ENCODE measurements at places on chromosomes 2 and 18.

DNA sequence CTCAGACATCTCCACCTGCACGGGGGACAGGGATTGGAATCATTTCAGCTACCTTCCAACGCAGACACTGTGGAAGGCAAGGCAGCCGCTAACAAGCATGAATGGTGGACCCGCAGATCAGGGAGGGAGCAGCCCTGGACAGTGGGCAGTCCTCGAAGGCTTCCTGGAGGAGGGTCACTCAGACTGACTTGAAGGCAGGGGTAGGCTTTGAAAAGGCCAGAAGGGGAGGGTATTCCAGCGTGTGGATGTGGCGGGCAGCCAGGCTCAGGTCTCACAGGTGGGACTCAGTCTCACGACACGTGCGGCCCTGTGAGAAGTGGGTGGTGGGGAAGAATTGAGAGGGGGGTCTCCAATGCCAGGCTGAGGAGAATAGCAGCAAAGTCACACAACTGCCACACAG, 29.9 kb downstream of the DYSF start:
- no peak for DNase-seq

GRCh38 chr2:238801791-238802190, 46.1 kb upstream of the TWIST2 start:
- DNase-seq = no peak

- DNase-seq = no peak
These were observed 481.4 kb downstream of the CDH2 start for GRCh38 chr18:27695503-27695902.

DNA sequence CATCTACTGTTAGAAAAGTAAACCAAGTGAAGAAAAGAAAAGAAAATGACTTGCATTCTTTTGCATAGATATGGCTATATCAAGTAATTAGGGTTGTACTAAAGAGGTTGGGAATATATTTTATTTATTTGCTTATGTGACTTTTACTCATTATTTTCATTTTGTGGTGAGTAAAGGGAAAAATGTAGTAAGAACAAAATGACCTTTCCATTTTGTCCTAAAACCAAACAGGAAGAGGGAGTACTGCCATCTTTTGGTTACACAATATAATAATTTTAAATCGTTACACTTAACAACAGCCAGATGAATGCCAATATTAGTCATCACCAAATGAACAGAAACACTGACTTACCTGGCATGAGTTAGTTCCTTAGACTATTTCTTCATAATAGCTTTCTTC, 47.3 kb upstream of the NDUFV2 start:
- no peak for DNase-seq

DNA sequence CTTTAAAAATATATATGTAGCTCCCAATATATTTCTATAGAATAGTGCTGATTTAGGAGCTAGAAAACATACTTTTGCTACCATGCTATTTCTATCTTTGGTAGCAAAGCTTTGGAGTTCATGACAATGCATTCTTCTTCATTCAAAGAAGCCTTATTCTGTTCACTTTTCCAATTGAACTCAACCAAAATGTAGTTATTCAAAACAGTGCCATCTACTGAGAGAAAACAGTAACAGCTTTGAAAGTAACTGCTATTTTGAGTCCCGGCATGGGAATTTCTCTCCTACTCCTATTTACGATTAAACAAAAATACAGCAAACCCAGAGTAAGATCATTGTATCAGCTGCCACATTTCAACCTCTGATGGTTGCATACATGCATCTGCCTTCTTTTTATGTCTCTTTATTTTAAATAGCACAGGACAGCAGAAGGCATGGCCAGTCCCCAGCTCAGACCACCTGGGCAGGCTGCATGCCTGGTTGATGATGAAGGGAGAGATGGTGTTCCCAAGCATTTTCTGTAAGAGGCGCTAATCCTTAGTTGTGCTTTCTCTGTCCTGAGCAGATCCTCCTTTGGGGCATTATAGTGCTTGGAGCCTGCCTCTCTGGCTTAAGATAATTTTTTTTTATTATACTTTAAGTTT, 69.7 kb upstream of the SULT1C3 start:
- DNase-seq = no peak

DNA sequence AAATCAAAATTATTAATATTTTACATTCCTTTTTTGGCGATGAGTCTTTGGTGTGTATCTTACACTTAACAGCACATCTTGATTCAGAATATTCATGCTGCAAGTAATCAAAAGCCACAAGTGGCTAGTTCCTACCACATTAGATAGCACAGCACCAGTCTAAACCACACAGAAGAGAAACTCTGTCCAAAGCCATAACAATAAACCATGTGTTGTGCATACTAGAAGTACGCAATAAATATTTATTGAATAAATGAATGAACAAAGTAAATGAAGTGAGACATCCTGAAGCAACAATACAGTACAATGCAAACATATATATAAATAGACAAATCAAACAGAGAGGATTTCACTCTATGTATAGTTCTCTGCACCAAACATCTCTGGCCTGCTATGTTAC, 287.3 kb downstream of the EXOC6B start:
- DNase-seq = no peak

DNA sequence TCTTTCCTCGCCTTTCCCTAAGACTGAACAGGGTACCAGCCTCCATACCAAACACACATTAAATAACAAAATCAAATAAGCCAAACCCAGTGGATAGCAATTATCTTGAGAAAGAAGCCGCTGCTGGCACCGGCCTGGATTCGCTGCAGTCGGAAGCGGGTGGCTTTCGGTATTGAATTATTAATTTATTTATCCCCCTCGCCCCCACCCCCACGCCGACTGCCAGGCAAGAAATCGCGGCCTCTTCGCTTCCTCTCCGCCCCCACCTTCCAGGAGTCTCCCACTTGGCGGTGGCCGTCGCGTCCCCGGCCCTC, 370 bp upstream of the ZNF804A start:
- no peak for DNase-seq

- no peak for DNase-seq
These were observed 9.7 kb upstream of the CIB4 start for GRCh38 chr2:26650713-26651469.

DNA sequence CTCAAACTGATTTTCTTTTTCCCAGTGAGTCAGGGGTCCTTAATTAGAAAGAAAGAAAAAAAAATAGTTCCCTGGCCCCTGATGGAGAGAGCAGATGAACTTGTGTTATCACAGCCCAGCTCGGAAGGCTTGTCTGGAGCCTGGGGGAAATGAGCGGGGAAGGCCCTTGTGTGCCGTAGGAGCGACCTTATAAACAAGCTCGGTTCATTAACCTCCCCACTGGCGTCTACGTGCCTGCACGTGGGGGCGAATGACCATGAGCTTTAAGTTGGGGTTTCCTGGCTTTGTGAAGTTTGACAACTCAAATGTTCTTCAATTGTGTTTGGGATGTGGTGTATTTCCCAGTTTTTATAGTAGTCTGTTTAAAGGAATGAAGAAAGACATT, 69.5 kb downstream of the EPAS1 start:
- no peak for DNase-seq

DNA sequence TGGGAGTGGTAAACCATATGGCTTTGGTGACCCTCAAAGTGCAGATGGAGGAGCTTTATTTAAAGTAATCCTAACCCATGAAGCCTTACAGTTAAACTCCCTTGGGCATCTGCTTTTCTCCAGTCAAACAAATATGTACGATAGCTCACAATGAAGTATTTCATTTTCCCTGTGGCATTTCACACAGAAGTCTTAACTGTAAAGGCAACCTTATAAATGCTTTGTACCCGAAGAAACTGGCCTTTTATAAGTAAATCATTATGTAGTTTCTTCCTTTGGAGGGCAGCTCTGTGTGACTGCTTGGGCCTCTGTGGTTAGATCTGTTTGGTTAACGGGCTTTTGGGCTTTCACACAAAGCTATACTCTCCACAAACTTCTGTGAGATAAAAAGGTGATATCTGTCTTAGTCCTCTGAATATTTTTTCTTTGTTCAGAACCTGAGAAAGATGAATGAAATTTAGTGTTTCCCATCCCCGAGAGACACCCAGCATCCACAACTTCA, 46.6 kb downstream of the SCN1A start:
- DNase-seq = no peak

DNA sequence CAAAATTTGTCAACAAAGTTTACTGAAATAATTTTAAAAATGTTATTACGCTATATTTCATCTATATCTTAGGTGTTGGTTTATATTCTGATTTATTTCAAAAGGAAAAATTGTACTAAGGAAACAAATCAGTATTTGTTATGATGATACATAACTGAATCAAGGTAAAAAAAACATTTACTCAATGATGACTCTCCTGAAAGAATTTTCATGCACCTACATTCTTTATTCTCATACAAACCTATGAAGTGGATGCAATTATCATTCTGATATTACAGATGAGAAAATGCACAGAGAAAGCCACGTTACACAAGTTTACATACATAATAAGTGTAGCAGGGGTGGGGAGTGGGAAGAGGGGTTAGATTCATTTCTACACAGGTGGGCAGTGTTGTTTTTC, 422.4 kb downstream of the DSEL start:
- no peak for DNase-seq

GRCh38 chr2:26576565-26577441, 64.4 kb downstream of the CIB4 start:
- DNase-seq = no peak

DNA sequence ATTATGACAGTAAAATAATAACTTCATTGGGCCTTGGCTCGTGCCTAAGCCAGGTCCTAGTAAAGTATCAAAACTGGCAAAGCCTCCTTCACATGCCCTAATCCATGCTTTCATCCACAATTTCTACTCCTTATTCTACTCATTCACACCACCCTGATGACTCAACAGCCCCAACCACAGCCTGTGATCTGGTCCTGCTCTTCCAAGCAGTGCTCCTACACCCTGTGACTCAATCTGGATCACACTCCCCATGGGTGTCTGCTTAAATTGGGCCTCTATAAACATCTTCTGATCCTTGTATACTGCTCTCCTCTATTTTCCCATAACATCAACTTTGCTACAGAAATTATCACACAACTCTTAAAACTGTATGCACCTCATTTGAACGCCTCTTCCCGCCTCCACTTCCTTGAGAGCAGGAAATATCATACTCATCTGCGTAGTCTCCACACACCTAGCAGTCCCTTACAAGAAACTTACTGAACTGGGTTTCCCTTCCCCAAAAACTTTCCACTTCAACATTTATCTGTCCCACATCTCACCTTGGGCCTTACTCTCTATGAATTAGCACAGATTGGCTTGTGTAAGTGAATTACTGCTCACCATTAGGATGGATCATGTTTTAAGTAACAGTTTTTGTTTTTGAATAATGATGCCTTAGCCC, 15.9 kb downstream of the GTF3C3 start:
- DNase-seq = peak; percentile 57
